ENCODE measurements at places on chromosomes 2 and 18. TPM values are rescaled to one million over a fixed set of nuclear protein-coding genes. Genes with fewer than 3 reads are reported as not detected.

DNA sequence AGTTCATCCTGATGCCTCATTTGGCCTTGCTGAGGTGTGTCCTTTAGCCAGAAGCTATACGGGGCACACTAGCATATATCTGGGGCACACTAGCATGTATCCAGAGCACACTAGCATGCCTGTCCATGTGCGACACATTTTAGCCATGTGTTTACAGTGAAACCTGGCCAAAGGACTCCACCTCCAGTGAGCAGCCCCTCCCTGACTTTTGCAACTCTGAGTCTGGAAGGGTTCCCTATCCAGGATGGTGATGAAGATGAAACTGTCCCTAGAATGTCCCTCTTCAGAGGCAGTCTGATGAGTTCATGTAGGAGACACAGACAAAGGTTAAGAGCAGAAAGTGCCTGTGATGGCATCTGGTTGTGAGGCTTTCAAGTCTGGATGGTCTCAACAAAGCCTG lies 61.4 kb upstream of the LGALSL start:
- no peak for DNase-seq

IGFBP5 gene
- not detected for total RNA-seq

DNA sequence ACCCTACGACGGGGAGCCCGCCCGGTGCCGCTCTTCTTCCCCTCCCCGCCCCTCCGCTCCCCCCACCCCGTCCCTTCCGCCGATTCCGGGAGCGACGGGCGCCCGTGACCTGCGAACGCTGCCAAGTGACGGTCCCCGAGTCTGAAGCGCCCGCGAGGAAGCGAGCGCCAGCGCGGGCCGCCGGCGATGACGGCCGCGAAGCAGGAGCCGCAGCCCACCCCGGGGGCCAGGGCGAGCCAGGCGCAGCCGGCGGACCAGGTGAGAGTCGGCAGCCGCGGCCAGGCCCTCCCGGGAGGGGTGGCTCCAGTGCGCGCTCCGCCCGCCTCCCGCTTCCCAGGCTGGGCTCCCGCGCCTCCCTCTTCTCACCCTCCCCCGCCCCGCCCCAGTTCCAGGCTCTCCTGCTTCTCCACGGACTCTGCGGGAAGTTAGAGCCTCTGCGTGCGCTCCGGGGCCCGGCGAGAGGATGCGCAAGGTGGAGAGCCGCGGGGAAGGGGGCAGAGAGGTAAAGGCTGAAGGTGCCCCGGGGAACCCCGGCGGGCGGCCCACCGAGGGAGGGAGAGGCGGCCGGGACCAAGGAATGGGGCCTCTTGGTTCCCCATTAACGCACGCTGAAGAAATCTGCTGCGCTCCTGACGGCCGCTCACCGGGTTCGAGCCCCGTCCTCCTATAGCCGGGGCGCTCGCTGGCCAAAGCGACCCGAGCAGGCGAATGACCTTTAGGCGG lies 719.5 kb downstream of the DPP10 start:
- DNase-seq, result no peak

SCYGR4 gene
- total RNA-seq, result not detected

IL37 gene
- not detected for total RNA-seq

ATP8B1 gene
- total RNA-seq, result not detected

GRCh38 chr2:235554936-235555335 lies 61.1 kb downstream of the AGAP1 start:
- DNase-seq, result no peak

DNA sequence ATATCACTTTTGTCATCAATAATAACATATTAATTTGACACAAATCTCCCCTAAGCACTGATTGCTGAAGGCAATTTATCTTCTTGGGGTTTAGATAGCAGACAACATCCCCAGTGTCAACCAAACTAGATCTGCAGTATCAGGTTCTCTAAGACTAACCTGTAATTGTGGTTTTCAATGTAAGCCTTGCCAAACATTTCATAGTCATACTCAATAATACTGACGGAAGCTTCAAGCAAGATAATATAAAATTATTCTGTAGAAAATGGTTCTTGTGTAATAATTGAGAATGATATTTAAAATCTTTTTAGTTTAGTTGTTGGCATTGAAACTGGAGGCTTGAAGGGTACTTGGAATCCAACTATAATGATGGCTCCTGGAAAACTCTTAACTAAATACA lies 186.3 kb downstream of the RIT2 start:
- no peak for DNase-seq

DNA sequence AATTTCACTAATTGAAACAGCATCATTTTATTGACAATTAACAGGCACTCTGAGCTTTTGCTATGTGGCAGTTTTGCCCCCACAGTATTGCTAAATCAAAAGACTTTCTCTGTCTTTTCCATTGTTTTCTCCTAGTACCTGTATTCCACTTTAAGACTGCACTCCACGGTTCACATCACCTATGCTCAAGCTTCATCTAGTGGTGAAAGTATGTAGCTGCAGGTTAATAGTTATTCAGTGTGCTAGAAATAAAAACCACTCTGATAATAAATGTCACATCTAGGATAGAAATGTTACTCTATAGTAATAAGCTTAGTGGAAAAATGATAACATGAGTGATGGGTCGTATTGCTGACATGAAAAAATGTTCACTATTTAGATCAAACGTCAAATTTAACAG lies 24.6 kb downstream of the ARL6IP6 start:
- no peak for DNase-seq

Data from CD8-positive, alpha-beta memory T cell (primary cell).